ENCODE measurements at places on chromosomes 2 and 18.
A peak's percentile ranks its signal among the peaks of the same experiment; 100 is the strongest.

GRCh38 chr2:205387350-205388055 is 294.8 kb upstream of the NRP2 start:
- DNase-seq = no peak

GRCh38 chr2:200274116-200275075 is 32.1 kb upstream of the SPATS2L start:
- no peak for DNase-seq

- no peak for DNase-seq
Measured at GRCh38 chr2:108428286-108429009, 20.6 kb upstream of the GCC2 start.

- no peak for DNase-seq
Measured at GRCh38 chr2:187171318-187171717, 276.7 kb downstream of the CALCRL start.

- no peak for DNase-seq
Measured at GRCh38 chr2:47838686-47839085, 55.7 kb downstream of the MSH6 start.

DNA sequence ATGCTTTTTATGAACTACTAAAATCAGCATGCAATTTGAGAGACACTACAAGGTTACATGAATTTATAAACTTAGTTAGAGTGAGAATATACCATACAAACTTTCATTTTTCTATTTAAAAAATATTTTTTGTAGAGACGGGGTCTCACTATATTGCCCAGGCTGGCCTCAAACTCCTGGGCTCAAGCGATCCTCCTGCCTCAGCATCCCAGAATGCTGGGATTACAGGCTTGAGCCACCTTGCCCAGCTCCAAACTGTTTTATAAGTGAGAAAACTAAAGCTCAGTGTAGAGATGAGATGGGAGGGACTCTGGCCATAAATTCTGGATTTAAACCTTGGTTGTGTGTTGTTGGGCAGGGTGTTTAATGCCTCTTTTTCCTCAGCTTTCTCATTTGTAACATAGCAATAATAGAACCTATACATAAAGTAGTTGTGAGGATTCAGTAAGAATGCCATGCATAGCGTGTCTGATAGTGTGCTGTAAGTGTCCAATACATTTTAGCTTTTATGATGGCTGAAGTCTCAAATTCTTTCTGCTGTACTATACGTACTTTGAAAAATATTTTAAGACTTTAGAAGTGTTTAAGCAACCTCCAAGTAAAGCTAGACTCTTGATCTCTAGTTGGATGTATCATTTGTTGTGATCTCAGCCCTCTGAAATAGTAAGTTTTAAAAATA is 9.7 kb downstream of the CAB39 start:
- DNase-seq = no peak

- no peak for DNase-seq
Measured at GRCh38 chr2:43984533-43984932, 11.3 kb downstream of the LRPPRC start.

- DNase-seq = no peak
Measured at GRCh38 chr2:37506407-37507050, 162.1 kb downstream of the QPCT start.

DNA sequence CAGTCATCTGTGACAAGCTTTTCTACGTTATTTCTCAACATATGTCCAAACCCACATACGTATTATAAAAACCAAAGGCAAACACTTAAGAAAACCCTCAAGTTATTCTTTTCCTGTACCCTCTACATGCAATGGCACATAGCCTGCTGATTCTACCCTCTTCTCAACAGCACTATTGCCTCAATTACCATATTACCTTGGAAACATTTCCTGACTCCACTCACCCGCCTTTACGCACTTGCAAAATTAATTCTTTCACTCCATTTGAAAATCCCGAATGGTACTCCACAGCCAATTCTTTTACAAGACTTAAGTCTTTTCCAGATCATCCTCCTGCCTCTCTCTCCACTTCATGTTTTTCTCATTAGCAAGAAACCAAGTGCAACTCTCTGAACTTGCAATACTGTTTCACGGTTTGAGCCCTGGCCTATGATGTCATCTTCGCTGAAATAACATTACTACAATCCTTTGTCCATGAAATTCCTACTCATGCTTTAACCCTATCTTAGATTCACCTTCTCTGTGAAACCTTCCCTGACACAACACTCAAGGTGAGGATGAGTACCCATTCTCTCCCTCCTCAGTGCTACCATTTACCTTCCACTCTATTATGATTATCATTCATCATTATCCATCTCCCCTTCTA is 29.0 kb downstream of the SESTD1 start:
- no peak for DNase-seq

GRCh38 chr18:5568416-5568815 is 24.6 kb upstream of the EPB41L3 start:
- DNase-seq = no peak

- no peak for DNase-seq
Measured at GRCh38 chr18:54117853-54118773, 106.4 kb downstream of the MBD2 start.

GRCh38 chr2:5695654-5696403 is 3.6 kb downstream of the SOX11 start:
- DNase-seq = no peak

DNA sequence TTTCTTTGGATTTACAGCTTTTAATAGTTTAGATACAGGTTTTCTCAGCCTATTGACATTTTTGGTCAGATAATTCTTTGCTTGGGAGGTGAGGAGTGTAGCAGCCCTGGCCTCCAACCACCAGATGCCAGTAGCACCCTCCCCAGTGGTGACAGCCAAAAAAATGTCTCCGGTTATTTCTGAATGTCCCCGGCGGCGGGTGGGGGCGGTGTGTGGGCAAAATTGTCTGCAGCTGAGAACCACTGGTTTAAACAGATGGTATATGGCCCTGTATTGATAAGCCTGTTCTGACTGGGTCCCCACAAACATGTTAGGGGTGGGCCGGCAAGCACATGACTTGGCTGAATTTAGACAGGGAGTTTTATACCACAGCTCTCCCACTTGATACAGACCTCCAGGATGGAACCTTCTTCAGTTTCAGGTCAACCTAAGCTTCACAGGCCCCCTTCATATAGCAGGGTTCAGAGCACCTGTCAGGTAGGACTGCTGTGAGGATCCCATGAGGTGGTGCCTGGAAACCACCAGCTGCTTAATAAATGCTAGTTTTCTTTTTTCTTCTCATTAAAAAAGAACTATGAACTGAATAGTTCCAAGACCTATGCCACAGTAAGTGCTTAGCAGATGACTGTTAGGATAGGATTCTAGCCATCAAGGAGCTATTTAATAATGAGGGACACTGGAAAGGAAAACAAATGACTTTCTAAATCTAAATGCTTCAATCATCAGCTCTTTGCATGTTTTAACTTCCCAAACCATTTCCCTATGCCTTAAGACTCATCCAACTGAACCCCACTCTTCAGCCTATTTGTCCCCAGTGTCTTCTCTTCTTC is 18.1 kb downstream of the LPIN2 start:
- peak; percentile 78 for DNase-seq

GRCh38 chr2:147657086-147658000 is 187.5 kb upstream of the ACVR2A start:
- DNase-seq = no peak

- no peak for DNase-seq
Measured at GRCh38 chr18:10064267-10064666, 150.5 kb downstream of the VAPA start.

GRCh38 chr18:37872562-37872961 is 307.0 kb upstream of the CELF4 start:
- no peak for DNase-seq

DNA sequence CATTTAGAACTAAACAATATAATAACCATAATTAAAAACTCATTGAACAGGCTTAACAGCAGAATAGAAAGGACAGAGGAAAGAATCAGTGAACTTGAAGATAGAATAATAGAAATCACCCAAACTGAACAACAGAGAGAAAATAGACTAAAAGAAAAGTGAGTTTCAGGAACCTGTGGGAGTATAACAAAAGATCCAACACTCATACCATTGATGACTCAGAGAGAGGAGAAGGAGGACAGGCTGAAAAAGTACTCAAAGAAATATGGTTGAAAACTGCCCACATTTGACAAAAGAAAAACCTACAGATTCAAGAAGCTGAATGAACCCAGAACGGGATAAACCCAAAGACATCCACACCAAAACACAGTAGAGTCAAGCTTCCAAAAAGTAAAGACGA is 54.2 kb upstream of the FMNL2 start:
- DNase-seq = no peak

DNA sequence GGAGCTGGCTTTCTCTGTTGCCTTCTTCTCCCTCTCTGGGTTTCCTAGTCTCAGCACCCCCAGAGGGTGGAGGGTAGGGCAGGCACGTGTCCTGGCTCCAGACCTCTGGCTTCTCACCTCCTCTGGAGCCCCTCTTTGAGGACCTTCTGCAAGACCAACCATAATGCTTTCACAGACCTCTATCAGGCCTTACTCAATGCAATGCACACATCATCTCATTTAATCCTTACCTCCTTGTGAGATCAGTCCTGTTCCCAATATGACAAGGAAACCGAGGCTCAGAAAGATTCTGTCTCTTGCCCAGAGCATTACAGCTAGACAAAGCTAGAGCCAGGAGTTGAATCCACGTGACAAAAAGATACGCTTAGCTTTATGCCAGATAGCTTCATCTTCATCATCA is 8.2 kb downstream of the ATOH8 start:
- no peak for DNase-seq

DNA sequence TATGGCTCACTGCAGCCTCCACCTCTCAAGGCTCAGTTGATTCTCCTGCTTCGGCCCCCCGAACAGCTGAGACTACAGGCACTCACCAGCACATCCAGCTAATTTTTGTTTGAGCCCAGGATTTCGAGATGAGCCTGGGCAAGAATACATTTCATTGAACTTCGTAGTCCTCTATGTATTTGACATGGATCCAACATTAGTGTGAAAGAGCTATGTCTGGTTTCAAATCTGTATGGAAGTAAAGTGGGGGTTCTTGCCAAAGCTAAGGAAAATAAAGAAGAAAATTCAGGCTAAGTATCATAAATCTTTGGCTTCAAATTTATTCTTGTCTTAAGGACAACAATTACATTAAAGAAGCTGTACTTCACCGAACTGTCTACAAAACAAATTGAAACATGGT is 1291.7 kb upstream of the CRIM1 start:
- no peak for DNase-seq

GRCh38 chr2:174633623-174633930 is 36.0 kb upstream of the WIPF1 start:
- no peak for DNase-seq

DNA sequence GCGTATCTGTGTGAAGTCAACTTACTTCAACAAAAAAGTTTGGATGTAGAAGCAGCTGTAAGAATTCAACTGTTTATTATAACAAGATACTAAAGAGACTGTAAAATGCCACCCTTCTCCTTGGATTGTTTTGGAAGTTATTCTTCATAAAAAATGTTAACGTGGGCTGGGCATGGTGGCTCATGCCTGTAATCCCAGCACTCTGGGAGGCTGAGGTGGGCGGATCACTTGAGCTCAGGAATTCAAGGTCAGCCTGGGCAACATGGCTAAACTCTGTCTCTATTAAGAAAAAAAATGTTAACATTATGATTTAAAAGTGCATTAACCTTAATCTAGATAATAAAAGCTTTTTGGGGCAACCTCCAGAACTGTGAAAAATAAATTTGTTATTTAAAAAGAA is 7.7 kb downstream of the CIAO1 start:
- DNase-seq = no peak

DNA sequence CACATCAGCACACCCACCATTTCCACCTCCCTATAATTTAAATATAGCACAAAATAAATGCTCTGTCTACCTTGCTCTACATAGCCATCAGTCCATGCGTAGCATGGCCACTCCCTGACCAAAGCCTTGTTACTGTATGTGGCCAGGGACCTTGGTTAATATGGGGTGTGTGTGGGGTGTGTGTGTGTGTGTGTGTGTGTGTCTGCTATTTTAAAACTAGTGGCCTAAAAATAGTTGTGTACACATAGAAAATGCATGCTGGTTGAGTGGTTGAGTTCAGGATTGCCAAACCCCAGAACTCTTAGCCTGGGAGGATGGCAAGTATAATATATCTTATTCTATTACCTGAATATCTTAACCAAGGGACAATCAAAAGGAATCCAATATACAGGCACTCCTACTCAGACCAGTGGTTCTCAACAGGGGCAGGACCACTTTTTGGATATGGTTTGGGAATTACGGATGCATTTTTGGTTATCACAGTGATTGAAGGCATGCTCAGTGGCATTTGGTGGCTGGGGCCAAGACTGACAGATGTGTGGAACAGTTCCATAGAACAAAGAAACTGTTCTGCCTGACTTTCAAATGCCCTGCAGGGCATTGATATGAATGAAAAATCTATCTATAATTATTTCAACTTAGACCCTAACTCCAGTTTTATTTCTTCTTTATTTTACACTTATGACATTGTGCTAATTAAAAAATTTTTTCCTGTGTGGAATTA is 72.3 kb upstream of the PSME4 start:
- DNase-seq = no peak
